ENCODE measurements at places on chromosomes 1 and 21. TPM values are rescaled to one million over a fixed set of nuclear protein-coding genes. Genes with fewer than 3 reads are reported as not detected.

EXTL1 gene
- not detected for total RNA-seq

PLA2G4A gene
- 24.2 TPM for total RNA-seq

KCNN3 gene
- total RNA-seq: 0.41 TPM

C2CD4D gene
- total RNA-seq: not detected

APP gene
- total RNA-seq: 299 TPM

FCGR3B gene
- total RNA-seq: not detected

CAMK2N1 gene
- 3.6 TPM for total RNA-seq

DNA sequence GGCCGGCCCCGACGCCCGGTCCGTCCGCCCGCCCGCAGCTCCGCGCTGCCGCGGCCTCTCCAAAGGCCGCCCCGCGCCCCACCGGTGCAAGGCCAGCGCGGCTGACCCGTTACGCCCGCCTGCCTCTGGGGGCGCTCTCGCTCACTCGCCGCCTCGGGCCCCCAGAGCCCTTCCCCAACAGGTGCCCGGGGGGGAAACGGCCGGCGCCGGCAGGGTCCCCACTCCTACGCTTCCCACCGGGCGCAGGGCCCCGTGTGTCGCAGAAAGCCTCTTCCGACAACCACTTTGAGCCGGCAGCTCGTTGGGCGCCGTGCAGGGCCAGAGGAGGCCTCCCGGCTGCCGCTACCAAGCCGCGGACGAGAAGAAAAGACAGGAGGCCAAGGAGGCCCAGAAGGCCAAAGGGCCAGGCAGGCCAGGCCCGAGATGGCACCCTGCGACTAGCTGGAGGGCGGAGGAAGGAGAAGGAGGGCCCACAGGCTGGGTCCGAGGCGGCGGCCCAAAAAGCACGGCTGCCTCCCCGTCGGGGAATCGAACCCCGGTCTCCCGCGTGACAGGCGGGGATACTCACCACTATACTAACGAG is 64.9 kb upstream of the FCGR2A start:
- peak; percentile 56 for DNase-seq

DNA sequence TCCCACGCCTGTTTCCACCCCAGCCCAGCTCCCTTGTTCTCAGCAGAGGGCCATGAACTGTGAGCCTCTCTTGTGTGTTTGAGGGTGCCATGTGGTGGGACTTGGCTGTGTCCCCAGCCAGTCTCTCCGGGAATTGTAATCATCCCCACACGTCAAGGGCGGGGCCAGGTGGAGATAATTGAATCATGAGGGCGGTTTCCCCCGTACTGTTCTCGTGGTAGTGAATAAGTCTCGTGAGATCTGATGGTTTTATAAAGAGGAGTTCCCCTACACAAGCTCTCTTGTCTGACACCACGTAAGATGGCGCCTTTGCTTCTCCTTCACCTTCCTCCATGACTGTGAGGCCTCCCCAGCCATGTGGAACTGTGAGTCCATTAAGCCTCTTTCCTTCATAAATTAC is 57.2 kb upstream of the COL6A2 start:
- DNase-seq: no peak

DNA sequence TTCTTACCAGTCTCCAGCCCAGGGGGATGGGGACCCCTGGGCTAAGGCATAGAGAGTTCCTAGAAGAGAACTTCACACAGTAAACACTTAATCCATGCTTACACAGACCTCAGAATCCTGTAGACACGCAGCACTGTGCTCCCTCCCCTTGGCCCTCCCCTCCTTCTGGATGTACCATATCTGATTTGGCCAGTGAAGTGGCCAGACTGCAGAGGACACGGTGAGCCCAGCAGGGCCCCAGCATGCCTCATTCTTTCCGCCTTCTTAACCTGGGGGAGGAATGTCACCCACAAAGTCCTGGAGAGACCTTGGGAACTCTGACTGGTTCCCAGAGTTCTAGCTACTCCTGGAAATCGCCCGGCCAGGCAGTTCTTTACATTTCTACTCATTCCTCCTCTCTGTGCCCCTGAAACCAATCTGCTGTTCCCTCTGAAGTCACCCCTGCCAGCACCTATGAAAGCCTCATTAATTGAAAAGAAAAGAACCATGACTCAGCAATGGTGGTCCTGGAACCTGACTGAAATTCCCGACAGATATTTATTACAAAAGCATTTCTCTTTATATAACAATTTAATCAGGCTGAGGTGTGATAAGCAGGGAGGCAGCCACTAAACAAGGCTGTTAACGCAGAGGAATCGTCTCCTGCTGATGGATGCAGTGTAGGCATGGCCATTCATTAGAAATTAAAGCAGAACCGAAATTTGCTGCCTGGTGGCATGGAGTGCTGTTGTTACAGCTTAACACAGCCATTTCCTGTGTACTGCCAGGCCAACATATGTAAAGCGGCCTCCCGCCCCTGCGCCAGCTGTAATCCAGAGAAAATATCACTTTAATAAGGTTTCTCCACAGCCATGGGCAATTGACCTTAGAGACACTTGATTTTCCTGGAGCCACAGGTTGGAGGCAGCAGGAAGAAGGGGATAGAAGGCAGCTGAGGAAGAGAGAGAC is 74.6 kb upstream of the KCND3 start:
- DNase-seq: no peak

GRCh38 chr1:91844862-91845528 is 41.0 kb downstream of the TGFBR3 start:
- peak; percentile 57 for DNase-seq

- no peak for DNase-seq
These were observed 15.7 kb upstream of the A3GALT2 start for GRCh38 chr1:33336580-33336979.

- no peak for DNase-seq
These were observed 289.3 kb downstream of the TTLL7 start for GRCh38 chr1:83709662-83710061.

- no peak for DNase-seq
These were observed 9.9 kb upstream of the RNF187 start for GRCh38 chr1:228477263-228477662.

DNA sequence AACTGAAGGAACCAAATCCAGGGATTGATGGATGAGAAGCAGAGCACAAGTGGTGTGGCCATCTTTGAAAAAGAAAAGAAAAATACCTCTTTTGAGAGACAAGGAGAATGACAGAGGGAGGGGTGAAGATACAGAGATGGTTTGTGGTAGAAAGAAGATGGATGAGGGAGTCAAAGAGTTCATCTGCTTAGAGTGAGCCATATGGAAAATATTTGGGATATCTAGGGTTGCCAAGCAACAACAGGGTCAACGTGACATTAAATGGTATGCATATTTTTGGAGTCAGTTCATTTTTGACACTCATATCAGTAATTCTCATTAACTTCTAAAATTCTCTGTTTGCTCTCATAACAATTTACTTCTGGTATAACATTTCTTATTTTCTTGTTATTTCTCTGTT is 50.7 kb downstream of the MACF1 start:
- DNase-seq: no peak

- no peak for DNase-seq
These were observed 31.8 kb downstream of the ZNF496 start for GRCh38 chr1:247299723-247300381.

DNA sequence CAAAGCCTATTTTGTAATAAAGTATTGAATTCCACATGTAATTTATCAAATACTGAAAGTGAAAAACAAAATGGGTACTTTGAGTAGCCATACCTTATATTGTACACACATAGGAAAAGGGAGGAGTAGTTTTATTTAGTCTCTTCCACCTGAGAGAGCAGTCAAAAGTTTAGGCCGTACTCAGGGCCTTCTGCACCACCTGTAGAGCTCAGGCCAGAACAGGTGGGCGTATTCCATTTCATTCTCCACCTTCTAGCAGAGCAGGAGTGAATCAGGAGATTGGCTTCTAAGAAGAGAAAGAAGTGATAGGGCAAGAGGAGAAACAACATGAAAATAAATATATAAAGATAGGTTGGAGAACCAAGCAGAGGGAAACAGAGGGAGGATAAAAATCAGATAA is 44.0 kb downstream of the TRAF5 start:
- DNase-seq: no peak

DNA sequence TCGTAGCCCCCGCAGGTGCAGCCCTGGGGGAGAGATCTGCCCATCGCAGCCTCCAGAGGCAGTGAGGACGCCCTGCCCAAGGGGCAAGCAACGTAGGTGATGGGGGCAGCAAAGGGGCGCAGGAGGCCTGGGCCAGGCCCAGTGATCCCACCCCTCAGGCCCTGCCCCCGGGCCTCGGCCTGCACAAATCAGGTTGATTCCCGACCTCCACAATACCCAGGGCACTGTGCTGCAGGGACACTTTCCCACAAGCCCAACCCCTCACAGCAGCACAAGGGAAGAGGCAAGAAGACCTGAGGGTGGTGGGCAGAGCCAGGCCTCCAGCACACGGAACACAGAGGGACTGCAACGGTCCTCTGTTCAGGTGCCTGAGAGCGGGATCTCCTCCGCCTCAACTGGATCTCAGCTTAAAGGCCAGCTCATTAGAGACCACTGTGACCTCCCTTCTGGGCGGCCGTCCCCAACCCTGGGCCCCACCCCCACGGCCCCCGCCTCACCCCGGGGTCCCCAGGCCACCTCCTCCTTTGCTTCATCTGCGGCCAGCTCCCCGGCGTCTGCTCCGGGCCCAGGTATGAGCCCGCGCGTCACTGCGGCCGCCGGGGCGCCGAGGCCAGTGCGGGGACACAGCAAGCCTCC is 812 bp upstream of the ARF1 start:
- DNase-seq: no peak

DNA sequence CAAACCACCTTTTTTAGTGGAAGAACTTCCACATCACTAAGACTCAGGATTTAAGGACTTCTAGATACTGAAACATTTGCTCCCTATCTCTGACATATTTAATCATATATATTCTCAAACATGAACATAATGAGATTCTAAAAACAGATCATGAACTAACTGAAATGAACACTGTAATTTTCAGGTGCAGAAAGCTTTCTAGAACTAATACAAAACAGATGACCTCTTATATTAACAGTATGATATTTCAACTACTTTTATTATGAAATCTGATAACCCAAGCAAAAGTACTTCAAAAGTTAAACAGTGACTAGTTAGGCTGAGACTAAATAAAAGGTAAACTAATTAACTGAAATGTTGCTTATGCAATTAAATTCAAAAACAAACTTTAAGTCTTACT is 157.5 kb downstream of the COP1 start:
- DNase-seq: no peak

DNA sequence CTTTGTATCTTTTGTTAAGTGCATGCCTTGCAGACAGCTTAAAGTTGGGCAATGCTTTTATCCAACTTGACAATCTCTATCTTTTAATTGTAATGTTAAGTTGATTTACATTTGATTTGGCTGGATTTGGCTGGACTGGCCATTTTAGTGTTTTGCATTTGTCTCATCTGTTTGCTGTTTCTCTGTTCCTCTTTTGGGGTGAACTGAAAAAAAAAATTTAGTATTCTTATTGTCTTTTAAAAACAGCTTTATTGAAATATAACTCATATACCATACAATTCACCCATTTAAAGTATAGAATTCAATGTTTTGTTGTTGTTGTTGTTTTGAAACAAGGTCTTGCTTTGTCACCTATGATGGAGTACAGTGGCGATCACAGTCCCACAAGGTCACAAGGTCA is 34.4 kb downstream of the DIPK1A start:
- DNase-seq: no peak

DNA sequence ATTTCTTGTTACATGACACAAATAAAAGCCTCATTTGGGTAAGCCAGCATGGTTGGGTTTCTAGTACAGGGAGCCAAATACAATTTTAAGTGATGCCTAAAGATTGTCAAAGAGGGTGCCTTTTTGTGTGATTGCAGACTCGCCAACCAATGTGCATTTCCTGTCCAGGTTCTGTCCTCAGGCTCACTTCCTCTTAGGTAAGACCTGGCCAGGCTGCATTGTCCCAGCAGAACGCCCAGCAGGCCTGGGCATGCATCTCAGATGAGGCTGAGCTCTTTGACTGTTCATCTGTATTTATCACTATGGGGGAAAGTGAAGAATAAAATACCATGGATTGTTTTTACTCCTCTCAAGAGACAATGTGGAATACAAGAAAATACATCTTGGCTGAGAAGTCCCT is 49.7 kb downstream of the KCNC4 start:
- DNase-seq: no peak

- peak; percentile 27 for DNase-seq
These were observed 55.7 kb downstream of the XCL2 start for GRCh38 chr1:168488138-168488537.
